ENCODE measurements at places on chromosomes 2 and 18.
A peak's percentile ranks its signal among the peaks of the same experiment; 100 is the strongest.

DNA sequence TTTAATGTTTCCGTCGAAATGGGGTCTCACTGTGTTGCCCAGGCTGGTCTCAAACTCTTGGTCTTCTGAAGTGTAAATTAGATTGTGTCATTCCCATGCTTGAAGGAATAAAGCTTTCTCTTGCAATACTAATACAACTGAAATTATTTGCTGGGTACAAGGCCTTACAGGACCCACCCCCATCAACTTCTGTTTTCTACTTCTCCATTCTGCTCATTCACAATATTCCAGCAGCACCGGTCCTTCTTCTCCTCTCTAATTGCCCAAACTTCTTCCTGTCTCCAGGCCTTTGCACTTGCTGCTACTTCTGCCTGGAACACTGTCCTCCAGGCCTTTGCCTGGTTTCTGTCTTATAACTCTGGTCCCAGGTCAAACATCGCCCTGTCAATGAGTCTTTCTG, 73.8 kb downstream of the APOB start:
- DNase-seq = no peak

- DNase-seq = no peak
Measured at GRCh38 chr2:20378891-20379519, 28.4 kb upstream of the PUM2 start.

DNA sequence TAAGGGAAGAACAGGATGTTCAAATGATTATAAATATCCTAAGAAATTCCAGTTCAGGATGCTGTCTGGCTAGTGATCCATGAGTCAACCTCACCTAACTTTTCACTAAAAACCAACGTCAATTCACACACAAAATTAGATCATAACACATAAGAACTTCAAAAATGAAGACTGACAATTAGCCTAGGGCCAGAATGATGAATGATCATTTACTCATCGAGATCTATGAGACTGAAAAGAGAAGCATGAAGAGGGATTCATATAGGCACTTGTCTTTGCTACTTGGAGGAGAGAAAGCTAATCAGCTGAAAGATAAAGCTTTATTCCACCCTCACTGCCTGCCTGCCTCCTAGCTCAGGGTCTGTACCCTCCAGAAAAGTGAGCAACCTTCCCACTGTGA, 29.8 kb downstream of the ADD2 start:
- no peak for DNase-seq

DNA sequence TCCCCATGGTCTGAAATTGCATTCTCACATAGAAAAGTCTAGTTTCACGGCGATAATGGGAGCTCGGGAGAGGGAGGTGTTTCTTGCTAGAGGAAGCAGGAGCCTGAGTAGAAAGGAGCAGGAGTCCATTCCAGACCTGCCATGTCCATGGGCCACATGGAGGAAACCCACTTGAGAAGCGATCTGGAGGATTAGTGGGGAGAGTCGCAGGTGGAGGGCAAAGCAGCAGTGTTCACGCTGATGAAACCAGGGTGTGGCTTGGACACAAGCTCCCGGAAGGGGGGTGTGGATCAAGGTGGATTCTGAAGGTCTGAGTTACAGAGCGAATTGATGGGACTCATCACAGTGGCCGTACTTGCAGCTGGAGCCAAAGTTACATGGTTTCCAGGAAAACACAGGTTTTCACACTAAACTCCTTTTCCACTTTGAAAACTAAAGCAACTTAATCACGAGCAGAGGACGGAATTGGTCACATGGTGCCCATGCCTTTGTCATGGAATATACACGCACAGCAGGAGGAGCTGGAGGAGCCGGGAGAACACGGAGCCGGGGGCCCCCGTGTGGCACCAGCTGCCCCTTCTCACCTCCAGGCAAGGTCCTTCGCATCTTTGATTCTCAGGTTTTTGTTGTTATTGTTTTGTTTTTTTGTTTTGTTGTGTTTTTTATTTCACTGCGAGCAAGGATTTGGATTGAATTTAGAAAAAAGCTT, 255.1 kb upstream of the MYT1L start:
- DNase-seq = no peak

GRCh38 chr2:100247256-100248043, 74.9 kb downstream of the LONRF2 start:
- DNase-seq = no peak

DNA sequence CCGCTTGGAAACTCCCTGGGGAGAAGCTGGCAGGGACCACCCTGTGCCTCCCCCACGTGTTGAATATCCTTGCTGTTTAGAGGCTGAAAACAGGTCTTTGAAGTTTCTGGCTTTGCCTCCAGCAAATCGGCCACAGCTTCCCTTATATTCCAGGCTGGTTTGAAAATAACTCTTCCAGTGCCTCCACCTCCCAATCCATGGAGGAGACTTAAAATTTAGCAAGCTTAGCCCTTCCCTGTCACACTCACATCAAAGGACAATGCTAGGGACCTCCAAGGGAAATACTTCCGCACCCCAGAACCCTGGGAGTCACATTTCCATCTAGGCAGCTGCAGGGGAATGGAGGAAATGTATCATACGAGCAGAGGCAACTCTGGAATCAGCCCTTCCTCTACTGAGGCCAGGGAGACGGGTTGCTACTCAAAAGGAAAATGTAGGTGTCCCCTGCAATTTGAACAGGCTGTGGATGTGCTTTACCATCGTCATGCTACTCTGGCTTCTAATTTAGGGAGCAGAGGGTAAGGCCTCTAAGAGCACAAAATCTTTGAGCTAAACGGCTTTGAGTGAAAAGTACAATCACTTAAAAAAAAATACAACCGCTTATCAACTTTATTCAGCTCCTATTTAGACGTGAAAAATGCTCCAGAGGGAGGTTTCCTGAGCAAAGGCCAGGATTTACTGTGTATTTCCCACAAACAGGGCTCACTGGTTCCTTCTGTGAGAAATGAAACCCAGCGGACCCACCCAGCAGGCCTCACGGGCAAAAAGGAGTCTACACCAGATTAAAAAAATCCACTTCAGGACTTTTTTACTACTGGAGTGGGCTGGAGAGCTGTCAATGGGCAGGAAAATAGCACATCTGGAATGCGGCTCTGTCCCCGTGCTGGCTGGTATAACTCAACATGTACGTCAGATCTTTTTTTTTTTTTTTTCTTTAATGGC, 49.4 kb upstream of the PKDCC start:
- no peak for DNase-seq

DNA sequence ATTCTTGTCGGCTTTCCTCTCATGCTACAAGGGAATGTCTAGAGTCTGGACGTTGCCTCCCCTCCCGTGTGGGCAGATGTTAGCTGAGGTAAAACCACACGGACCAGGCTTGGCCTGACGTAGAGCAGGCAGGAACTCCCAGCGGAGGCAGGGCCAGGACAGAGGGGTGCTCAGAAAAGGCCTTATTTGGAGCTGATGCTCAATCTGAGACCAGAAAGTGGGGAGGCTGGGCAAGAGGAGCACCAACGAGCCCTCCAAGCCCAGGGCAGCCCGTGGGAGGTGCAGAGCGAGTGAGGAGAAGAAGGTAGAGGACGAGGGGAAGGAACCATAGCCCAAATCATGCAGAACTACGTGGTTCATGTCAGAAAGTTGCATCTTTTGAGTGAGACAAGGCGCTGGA, 9.0 kb downstream of the TEX51 start:
- DNase-seq = no peak

DNA sequence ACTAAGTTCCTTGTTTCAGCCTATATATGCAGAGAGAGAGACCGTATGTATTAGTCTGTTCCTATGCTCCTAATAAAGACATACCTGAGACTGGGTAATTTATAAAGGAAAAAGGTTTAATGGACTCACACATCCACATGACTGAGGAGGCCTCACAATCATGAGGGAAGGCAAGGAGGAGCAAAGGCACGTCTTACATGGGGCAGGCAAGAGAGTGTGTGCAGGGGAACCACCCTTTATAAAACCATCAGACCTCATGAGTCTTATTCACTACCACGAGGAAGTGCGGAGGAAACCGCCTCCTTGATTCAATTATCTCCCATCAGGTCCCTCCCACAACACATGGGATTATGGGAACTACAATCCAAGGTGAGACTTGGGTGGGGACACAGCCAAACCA, 73.8 kb downstream of the TMEM18 start:
- no peak for DNase-seq

GRCh38 chr2:42214669-42215068, 45.5 kb downstream of the EML4 start:
- no peak for DNase-seq

GRCh38 chr2:10267551-10268465, 34.9 kb upstream of the HPCAL1 start:
- no peak for DNase-seq

DNA sequence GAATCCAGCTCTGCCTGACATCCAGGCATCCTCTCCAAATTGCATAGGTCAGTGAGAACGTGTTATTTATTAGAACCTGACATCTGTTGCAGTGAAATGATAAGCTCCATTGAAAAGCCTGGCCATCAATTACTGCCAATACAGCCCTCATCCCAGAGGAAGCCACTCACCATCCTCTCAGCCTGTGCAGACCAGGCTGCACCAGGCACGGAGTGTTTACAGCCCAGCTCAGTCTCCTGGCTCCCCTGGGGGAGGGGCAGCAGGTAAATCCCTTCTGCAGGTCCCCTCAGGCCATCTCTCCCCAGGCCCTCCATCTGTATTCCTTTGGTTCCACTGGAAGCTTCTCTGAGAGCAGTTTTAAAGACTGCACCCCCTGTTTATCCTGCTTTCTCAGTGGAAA, 82.6 kb upstream of the FOSL2 start:
- DNase-seq = no peak

DNA sequence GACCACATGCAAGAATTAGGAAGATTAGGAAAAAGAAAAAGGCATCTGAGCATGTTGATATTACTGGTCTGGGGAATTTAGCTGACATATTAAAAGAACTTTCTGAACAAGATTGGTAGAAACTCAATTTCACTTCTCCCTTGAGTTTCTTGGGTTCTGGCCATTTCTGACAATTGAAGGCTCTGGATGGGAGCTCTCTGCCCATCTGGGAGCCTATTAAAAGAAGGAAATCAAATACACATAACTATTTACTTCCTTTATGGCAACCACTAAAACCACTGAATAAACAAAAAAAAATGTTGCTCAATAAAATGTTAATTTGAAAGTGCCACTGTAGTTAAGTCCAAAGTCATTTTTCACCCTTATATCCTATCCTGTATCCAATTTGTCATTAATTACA, 216.8 kb upstream of the HNMT start:
- no peak for DNase-seq

DNA sequence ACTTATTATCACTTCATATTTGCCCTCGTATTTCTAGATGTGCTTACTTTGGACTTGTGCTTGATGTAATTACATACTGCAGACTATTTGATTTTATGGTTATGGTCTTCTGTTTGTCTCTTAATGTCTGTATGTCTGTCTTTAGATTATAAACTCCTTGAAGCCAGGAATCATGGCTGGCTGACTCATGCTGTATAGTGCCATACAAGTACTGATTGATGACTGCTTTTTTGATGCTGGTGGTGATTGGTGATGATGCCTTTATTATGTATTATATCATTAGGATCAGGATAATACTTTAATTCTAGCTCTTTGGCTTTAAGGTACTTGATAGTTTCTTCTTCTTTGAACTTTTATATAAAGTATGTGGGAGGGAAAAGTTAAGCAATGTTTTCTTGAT, 17.3 kb downstream of the SMCHD1 start:
- DNase-seq = no peak

DNA sequence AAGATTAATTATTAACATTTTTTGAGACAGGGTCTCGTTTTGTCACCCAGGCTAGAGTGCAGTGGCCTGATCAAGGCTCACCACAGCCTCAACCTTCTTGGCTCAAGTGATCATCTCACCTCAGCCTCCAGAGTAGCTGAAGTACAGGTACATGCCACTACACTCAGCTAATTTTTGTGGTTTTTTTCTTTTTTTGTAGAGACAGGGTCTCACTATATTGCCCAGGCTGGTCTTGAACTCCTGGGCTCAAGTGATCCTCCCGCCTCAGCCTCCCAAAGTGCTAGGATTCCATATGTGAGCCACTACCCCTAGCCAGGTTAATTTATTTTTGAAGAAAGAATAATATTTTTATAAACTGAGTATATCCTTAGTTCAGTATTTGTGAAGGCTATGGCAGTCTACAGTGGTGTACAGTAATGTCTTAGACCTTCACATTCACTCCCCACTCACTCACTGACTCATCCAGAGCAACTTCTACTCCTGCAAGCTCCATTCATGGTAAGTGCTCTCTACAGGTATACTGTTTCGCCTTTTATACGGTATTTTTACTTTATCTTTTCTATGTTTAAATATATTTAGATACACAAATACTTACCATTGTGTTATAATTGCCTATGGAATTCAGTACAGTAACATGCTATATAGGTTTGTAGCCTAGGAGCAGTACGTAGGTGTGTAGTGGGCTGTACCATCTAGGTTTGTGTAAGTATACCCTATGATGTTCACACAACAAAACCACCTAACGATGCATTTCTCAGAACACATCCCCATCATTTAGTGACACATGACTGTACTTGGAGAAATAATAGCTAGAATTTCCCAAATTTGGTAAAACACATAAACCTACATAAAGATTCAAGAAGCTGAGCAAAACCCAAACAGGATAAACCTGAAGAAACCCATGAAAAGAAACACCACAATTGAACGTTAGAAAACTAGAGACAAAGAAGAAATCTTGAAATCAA, 38.6 kb downstream of the MGAT4A start:
- DNase-seq = no peak

- DNase-seq = no peak
Measured at GRCh38 chr2:215793747-215794595, 219.4 kb downstream of the MREG start.

- DNase-seq = peak; percentile 31
Measured at GRCh38 chr2:162301151-162301804, 17.2 kb downstream of the IFIH1 start.

DNA sequence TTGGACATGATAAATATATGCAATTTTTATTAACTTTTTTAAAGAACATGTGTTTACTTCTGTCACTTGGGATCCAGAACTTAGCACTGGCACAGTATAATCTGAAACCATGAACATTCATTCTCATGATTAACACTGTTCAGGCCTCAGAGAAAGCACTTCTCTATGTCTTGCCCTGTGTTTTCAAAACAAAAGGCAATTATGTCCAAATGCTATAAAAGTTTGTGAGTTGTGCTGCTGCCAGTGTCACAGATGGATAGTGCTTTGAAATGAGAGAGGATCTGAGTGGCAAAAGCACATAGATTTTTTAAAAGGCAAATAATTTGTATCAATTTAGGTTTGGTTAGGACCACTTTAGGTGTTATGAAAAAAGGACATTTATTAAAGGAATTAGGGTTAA, 470.5 kb upstream of the FAM98A start:
- DNase-seq = no peak

GRCh38 chr2:225998653-225999052, 599.1 kb downstream of the NYAP2 start:
- no peak for DNase-seq

DNA sequence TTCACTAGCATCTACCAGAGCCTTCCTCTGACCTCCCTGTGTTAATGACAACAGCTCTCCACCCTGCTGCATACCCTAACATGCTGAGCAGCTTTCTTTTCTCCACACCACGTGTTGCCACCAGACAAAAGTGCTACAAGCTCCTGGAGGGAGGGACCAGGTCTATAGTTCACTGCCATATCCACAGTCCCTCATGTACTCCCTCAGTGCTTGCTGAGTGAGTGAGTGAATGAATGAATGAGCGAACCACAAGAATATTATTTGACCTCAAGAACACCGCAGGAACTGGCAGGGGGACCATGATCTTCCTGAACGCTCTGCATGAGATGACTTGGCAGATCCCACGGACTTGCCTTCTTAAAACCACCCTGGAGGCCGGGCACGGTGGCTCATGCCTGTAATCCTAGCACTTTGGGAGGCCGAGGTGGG, 47.4 kb upstream of the CAB39 start:
- DNase-seq = no peak

- no peak for DNase-seq
Measured at GRCh38 chr2:59693231-59693959, 860.1 kb downstream of the BCL11A start.

Data from activated CD8-positive, alpha-beta memory T cell treated with anti-CD3 and anti-CD28 coated beads for 48 hours (primary cell).